WTC11 (cell line): ENCODE measurements at places on chromosomes 6 and 20. TPM values are rescaled to one million over a fixed set of nuclear protein-coding genes. Genes with fewer than 3 reads are reported as not detected.

WFDC5 gene
- not detected in 3 replicates for total RNA-seq

HSPA12B gene
- total RNA-seq, result 6.3 to 8.5 TPM (median 8.2 TPM) in 3 replicates

AAR2 gene
- total RNA-seq, result 22.5 to 24.9 TPM (median 24.7 TPM) in 3 replicates

ZSCAN23 gene
- 8.7 to 9.3 TPM (median 9.0 TPM) in 3 replicates for total RNA-seq

PSORS1C2 gene
- 0.55 to 0.85 TPM (median 0.78 TPM) in 3 replicates for total RNA-seq

FYN gene
- total RNA-seq, result 57.1 to 63.9 TPM (median 59.0 TPM) in 3 replicates

ENPP5 gene
- total RNA-seq, result 9.1 to 10.8 TPM (median 9.3 TPM) in 3 replicates

FAM83D gene
- 57.7 to 66.9 TPM (median 58.3 TPM) in 3 replicates for total RNA-seq

RBL1 gene
- total RNA-seq, result 10.5 to 13.2 TPM (median 11.1 TPM) in 3 replicates

PSORS1C1 gene
- 0.11 to 0.66 TPM (median 0.34 TPM) in 3 replicates for total RNA-seq

NCOA3 gene
- 20.2 to 25.2 TPM (median 21.5 TPM) in 3 replicates for total RNA-seq

UST gene
- 32.1 to 33.8 TPM (median 33.8 TPM) in 3 replicates for total RNA-seq

PDYN gene
- 0.14 to 0.28 TPM (median 0.21 TPM) in 3 replicates for total RNA-seq
